Osteocyte (in vitro differentiated cells): ENCODE measurements at places on chromosomes 11 and 22. TPM values are rescaled to one million over a fixed set of nuclear protein-coding genes. Genes with fewer than 3 reads are reported as not detected.

GRCh38 chr22:46737105-46737975 lies 712 bp downstream of the CERK start:
- no peak for DNase-seq
- H3K4me3 ChIP-seq, result peak overlapping the region; percentile 92
- no peaks in the 10 kb centered on the region for H3K36me3 ChIP-seq
- peaks cover 47% of the 10 kb centered on the region for H3K4me1 ChIP-seq

- H3K4me3 ChIP-seq, result no peak overlapping the region
- DNase-seq, result no peak
- no peaks in the 10 kb centered on the region for H3K4me1 ChIP-seq
- no peaks in the 10 kb centered on the region for H3K36me3 ChIP-seq
- H3K27me3 ChIP-seq, result no peaks in the 10 kb centered on the region
These were observed 247.0 kb downstream of the TENM4 start for GRCh38 chr11:79193663-79194310.

DNA sequence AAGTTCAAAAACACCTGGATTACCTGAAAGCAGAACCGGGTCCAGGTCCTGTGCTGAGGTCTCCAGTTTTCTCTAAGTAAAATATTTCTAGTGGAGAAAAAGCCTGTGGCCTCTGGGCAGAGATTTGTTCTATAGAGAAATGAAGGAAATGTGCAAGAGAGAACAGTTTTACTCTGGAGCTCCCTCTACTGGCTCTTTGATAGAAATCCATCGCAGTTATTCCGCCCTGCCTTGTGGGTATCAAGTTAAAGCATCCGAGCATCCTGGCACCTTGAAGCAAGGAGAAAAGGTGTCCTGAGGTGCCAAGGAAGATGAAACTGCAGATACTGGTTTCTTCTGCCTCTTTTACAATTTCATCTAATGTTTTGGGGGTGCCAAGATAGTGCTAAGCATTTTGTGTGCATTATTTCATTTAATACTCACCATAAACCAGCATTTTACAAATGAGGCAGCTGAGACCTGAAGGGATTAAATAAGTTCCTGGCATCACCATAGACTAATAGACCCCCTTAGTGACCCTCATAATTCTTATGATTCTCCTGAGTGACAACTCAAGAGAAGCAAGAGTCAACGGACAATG lies 113.1 kb upstream of the HSD17B12 start:
- H3K4me3 ChIP-seq, result no peak overlapping the region
- no peaks in the 10 kb centered on the region for H3K36me3 ChIP-seq

- H3K27ac ChIP-seq, result no peak overlapping the region
- H3K27me3 ChIP-seq, result no peaks in the 10 kb centered on the region
- H3K4me3 ChIP-seq, result no peak overlapping the region
- H3K36me3 ChIP-seq, result no peaks in the 10 kb centered on the region
These were observed 291.5 kb downstream of the MN1 start for GRCh38 chr22:27510024-27510423.

DNA sequence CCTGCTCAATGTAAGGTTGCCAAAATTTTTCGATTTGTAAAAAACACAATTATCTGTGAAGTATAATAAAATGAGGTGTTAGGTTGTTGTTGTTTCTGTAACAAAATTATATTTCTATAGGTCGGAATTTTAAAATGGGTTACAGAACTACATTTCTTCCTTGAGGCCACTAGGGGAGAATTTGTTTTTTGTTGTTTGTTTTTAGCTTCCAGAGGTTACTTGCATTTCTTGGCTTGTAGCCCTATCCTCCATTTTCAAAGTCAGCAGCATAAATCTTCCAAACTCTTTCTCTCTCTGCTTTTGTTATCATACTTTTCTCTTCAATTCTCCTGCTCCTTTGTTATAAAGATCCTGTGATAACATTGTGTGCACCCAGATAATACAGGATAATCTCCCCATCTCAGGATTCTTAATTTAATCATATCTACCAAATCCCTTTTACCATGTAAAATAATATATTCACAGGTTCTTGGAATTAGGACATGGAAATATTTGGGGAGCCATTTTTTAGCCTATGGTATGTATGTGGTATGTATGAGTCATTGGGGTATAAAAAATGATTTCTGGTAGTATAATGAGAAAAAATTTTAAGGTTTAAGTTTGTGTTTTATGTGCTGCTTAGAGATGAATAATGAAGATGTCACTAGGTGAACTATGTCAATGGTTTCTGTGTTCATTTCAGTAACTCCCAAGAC lies 9.4 kb upstream of the PATL1 start:
- no peaks in the 10 kb centered on the region for H3K36me3 ChIP-seq
- DNase-seq, result no peak
- H3K4me3 ChIP-seq, result no peak overlapping the region
- no peaks in the 10 kb centered on the region for H3K4me1 ChIP-seq
- no peak overlapping the region for H3K27ac ChIP-seq
- peaks cover 22% of the 10 kb centered on the region for H3K27me3 ChIP-seq

DNA sequence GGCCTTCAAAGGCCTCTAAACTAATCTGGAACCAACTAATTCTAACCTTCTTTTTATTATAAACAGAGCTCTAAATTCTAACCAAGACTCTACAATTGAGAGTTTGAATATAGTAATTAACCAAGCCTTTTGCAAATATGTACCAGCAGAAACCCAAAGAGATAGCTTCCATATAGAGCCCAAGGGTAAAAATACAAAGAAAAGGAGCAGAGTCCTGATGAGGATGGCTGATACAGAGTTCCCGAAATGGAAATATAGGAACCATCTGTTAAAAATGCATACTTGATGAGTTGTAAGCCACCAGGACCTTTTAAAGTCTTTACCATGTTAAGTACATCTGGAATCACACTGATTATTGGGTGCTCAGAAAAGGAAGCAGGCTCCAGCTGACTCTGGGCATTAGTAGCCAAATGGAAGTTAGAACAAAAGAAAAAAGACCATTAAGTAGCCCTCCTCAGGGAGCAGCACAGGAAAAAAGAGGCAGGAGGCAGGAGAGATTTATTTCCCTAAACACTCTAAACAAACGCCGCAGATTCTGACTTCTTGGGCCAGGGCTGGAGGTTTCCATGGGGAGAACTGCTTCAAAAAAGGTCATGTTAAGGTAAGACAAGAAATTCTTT lies 463.1 kb upstream of the FAT3 start:
- H3K4me3 ChIP-seq, result no peak overlapping the region
- peaks cover 10% of the 10 kb centered on the region for H3K27me3 ChIP-seq
- DNase-seq, result no peak
- H3K27ac ChIP-seq, result no peak overlapping the region
- H3K4me1 ChIP-seq, result no peaks in the 10 kb centered on the region

Gene TMPRSS5
- 0.60 and 1.6 TPM in 2 replicates for total RNA-seq

Gene RIMBP3C
- 0.68 TPM in 1 of 2 replicates, not detected in the other for total RNA-seq
